ENCODE measurements at places on chromosomes 2 and 18.

- DNase-seq = no peak
These were observed 7.7 kb upstream of the SLC35F6 start for GRCh38 chr2:26756337-26756736.

- DNase-seq = no peak
These were observed 49.7 kb upstream of the MAPRE2 start for GRCh38 chr18:34991561-34991960.

DNA sequence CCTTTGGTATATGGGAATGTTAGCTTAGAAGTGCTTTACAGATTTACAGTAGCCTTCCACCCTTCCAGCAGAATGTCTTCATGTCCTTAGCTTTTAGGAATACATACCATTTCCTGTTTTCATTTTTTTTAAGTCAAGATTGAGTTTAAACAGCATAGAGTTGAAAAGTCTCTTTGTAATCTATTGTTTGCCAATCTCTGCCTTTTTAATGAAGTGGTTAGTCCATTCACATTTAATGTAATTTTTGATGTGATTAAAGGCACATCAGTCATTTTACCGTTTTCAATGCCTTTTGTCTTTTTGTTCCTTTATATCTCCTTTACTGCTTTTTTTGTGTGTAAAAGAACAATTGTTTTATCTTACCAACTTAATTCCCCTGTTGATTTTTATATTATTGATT, 233.4 kb upstream of the SMIM21 start:
- DNase-seq = no peak

DNA sequence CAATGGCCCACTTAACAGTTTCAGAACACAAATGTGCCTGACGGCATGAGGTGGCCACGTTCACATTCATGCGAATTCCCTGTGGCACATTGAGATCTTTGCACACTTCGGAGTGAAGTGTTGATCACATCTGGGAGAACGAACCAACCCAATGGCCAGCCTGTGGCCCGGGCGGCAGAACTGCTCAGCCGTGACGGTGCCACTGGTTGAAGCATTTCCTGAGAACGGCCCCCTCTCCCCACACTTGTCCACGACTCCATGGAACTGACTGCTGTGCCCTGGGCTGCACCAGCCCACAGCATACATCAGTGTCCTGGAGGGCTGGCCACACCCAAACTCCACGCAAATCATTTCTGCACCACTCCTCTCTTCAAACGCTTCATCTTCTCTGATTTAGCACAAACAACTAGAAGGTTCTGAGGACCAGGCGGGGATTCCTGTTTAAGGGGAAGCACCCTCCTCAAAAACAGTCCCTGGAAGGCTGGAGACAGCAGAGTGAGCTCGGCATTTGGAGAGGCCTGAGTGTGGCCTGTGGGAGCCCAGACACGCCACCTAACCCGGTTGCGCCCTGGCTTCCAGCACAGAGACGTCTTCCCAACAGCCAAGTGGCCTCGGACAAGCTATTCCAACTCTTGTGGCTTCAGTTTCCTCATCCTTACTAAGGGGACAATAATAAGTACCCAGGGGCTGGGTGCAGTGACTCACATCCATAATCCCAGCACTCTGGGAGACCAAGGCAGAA, 9.9 kb upstream of the SALL3 start:
- DNase-seq = no peak

DNA sequence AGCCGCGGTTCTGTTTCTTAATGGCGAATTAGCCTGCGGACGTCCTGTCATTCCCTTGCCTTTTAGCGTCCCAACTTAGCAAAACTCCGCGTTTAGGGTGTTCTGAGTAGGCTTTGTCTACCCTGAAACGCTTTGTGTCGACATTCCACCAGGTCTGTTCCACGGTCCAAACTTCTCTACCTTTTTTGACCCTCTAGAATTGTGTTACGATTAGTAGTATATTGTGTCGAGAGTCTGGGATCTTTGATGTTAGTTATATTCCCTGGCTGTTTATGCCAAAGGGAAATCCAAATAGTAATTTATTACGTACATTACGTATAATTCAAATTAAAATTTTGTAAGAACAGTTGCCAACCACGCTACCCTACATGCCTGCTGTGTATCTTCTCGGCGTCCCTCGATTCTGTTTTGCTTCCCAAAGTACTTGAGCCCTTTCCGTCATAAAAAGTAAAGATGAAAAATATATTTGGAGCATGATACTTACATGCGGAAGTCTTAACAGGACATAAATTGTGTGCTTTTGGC, 495 bp upstream of the TTC32 start:
- DNase-seq = no peak

DNA sequence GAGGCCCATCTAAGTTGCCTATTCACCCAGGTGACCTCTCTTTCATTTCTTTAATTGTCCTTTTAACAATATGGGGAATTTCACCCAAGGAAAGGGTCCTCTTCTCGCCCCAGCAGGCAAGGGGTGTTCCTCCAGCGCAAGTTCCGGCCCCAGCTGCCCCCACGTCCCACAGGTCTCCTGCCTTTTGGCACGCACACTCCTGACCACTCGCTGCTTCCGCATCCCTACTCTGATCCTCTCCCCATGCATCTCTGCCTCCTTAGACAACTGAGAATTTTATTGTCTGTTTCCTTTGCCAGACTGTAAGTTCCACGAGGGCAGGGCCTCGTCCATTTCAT, 684 bp upstream of the ARPC2 start:
- DNase-seq = no peak

Data from HS-27A (cell line).